Activated CD4-positive, alpha-beta memory T cell treated with anti-CD3 and anti-CD28 coated beads for 36 hours (primary cell): ENCODE measurements at places on chromosomes 16 and 17. TPM values are rescaled to one million over a fixed set of nuclear protein-coding genes. Genes with fewer than 3 reads are reported as not detected.
A peak's percentile ranks its signal among the peaks of the same experiment; 100 is the strongest.

Gene FLOT2
- total RNA-seq: 110 TPM

Gene NTN3
- not detected for total RNA-seq

Gene LGALS9B
- total RNA-seq: not detected

Gene TPPP3
- total RNA-seq: not detected

Gene KRTAP3-1
- not detected for total RNA-seq

Gene KRTAP2-3
- not detected for total RNA-seq

Gene PRSS36
- total RNA-seq: not detected

Gene TLCD3B
- 5.0 TPM for total RNA-seq

Gene KRTAP4-9
- total RNA-seq: not detected

Gene PDILT
- total RNA-seq: not detected

GRCh38 chr16:12349936-12350850 is 373.7 kb downstream of the SNX29 start:
- no peak for DNase-seq
- H3K4me3 ChIP-seq: no peak overlapping the region
- no peaks in the 10 kb centered on the region for H3K4me1 ChIP-seq
- no peaks in the 10 kb centered on the region for H3K27me3 ChIP-seq

- H3K4me3 ChIP-seq: no peak overlapping the region
- no peak overlapping the region for H3K27ac ChIP-seq
- no peaks in the 10 kb centered on the region for H3K36me3 ChIP-seq
- no peaks in the 10 kb centered on the region for H3K27me3 ChIP-seq
- no peak for DNase-seq
- H3K4me1 ChIP-seq: no peaks in the 10 kb centered on the region
These were observed 885.4 kb upstream of the EEF2KMT start for GRCh38 chr16:5982979-5983378.

DNA sequence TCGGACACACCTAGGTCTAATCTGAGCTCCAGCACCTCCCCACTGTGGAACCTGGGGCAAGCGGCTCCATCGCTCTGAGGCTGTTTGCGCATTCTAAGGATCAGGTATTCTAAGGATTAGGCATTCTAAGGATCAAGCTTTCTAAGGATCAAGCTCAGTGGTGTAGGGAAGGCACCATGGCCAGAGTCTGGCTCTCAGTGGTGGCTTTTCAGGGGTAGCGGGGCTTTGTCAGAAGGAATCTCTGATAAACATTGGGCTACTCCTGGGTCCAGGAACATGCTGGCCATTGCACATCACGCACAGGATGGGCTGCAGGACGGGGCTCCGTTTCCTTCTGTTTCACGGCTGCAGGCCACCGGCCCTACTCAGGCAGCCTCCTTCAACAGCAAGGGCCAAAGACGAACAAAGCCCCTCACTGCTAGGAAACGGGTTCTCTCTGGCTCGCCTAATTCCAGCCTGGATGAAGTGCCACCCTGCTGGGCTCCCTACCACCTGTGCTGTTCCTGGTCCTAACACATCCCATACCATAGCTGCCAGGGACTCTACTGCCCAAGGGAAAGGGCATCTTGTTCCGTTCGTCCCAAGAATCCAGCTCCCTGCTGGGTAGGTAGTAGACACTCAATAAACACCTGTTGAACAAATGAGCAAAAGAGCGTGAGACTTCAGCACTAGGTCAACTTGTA is 5.5 kb downstream of the C1QTNF1 start:
- H3K27ac ChIP-seq: no peak overlapping the region
- DNase-seq: no peak
- peaks cover 26% of the 10 kb centered on the region for H3K27me3 ChIP-seq
- H3K4me3 ChIP-seq: no peak overlapping the region
- H3K36me3 ChIP-seq: no peaks in the 10 kb centered on the region

GRCh38 chr16:3578610-3579551 is 1.7 kb upstream of the NLRC3 start:
- peaks cover 6% of the 10 kb centered on the region for H3K36me3 ChIP-seq
- peaks cover 34% of the 10 kb centered on the region for H3K4me1 ChIP-seq
- H3K4me3 ChIP-seq: peak overlapping the region; percentile 99
- H3K27ac ChIP-seq: peak overlapping the region; percentile 94
- DNase-seq: peak; percentile 86
- H3K27me3 ChIP-seq: no peaks in the 10 kb centered on the region

GRCh38 chr17:9905078-9905415 is at the start of gene RCVRN:
Gene RCVRN, minus strand, starts transcription at chr17:9905271. Its CDS starts 91 bp downstream, at chr17:9905180.
- H3K27ac ChIP-seq: no peak within 1 kb of the TSS
- H3K4me1 ChIP-seq: no peaks in the 10 kb centered on the region
- H3K36me3 ChIP-seq: no peaks in the 10 kb centered on the region
- H3K27me3 ChIP-seq: peaks cover 5% of the 10 kb centered on the region
- no peak for DNase-seq

DNA sequence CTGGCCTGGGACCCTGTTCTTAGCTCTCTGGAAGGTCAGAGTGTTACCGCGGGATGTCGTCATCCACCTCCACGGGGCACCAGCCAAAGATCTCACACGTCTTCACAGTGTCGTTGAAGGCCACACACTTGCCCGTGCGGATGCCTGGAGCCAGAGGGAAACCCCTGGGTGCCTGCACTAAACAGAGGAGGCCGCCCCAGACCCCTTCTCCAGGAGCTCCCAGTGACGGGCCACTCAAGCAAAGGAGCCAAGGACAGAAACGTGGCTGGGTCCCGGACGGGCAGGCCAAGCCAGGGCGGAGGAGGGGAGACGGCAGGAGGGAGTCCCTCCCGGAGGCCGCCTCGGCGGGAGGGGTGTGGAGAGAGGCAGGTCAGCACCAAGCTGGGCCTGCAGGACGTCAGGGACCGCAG is 11.0 kb upstream of the CAMKK1 start:
- H3K4me1 ChIP-seq: no peaks in the 10 kb centered on the region
- H3K4me3 ChIP-seq: no peak overlapping the region
- no peak overlapping the region for H3K27ac ChIP-seq
- no peak for DNase-seq

DNA sequence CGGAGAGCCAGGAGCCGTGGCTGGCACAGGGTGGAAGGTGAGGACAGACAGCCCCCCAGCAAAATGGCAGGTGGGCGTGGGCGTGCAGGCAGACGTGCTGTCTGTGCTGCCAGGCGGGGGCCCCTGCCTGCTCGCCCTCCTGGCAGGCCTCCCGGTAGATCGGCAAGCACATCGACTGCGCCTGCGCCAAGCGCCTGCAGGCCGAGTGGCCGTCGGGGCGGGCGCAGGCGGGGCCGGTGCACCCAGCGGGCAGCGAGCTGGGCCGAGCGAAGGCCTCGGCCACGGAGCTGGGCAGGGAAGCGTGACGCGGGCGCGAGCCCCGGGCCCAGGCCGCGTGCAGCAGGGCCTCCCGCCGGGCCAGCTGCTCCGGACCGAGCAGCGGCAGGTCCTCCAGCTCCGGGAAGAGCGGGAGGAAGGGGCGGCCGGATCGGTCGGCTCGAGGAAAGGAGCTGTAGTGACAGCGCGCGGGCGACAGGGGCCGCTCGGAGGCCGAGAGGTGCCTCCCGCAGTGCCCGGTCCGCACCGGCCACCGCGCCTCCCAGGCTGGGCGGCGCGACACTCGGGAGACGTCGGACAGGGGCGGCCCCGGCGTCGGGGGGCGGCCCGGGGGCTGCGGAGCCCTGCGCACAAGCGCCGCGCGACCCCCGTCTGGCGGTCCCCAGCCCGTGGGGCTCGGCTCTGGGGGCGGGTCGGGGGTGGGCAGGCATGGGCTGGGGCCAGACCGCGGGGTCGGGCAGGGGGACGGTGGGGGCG is 16.9 kb downstream of the GRIN2C start:
- no peak overlapping the region for H3K27ac ChIP-seq
- peaks cover 4% of the 10 kb centered on the region for H3K36me3 ChIP-seq
- H3K4me1 ChIP-seq: peaks cover 12% of the 10 kb centered on the region
- H3K27me3 ChIP-seq: peaks cover 6% of the 10 kb centered on the region
- peak; percentile 32 for DNase-seq

- no peak overlapping the region for H3K4me3 ChIP-seq
- no peak for DNase-seq
- H3K27ac ChIP-seq: no peak overlapping the region
- peaks cover 56% of the 10 kb centered on the region for H3K27me3 ChIP-seq
These were observed 817 bp upstream of the JPH3 start for GRCh38 chr16:87601401-87601981.

DNA sequence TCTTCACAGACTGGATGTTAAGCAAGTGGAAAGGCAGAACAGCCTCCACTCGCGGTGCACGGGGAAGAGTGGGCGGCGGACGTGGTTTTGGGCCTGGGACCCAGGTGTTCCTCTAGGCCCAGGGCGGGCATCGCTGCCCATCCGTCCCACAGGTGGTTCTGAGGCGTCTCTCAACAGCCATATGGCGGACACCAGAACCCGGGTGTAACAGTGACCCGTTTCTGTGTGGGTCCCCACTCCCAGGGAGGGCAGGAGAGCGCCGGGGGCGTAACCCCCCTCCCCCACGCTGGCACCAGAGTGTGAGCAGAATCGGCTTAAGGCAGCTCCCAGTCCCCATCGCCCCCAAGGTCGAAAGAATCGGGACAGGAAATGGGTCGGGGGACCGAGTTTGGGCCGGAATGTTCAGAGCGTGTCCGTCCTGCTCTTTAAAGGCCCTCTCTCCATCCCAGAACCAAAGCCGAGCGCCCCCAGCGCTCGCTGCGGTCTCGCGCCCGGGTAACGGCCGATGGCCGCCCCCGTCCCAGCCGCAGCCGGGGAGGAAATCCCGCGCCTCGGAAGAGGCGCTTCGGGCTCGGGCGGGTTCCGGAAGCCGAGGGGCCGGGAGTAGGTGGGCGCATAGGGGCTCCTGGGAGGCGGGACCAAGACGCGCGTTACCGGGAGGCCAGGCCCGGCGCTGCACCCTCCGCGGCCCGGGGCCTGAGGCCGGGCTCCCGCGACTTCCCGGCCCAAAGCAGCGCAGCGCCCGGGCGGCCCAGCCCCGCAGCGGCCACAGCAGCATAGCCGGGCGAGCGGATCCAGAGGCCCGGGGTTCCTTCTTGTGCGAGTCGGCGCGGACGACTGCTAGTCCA is at the start of gene TK2:
TK2 (minus strand) TSS at position 839 of the 848 bp plus-strand sequence; CDS start at position 778, 61 bp downstream.
- peak within 1 kb of the TSS; percentile 80 for H3K4me3 ChIP-seq
- peaks cover 20% of the 10 kb centered on the region for H3K36me3 ChIP-seq
- peaks cover 45% of the 10 kb centered on the region for H3K4me1 ChIP-seq
- peak; percentile 81 for DNase-seq
- H3K27me3 ChIP-seq: peaks cover 2% of the 10 kb centered on the region

DNA sequence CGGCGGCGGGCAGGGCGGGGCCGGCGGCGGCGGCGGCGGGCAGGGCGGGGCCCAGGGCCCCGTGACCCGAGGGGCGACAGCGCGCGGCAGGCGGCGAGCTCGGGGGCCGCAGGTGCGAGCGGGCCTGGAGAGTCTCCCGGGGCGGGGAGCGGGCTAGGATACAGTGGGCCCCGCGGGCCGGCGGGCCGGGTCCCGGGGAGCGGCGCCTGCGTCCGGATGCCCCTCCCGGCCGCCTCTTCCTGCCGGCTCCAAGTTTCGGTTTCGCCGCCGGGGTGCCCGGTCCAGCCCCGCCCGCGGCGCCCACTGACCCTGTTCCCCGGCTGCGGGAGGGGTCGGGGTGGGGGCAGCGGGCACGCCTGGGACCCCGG is at the start of gene RNF213:
RNF213 (plus strand) TSS at position 62 of the 368 bp plus-strand sequence. CDS start 2,830 bp downstream, outside the sequence.
- DNase-seq: peak; percentile 55
- H3K27ac ChIP-seq: peak within 1 kb of the TSS; percentile 97
- H3K36me3 ChIP-seq: peaks cover 31% of the 10 kb centered on the region
- H3K4me1 ChIP-seq: peaks cover 57% of the 10 kb centered on the region

DNA sequence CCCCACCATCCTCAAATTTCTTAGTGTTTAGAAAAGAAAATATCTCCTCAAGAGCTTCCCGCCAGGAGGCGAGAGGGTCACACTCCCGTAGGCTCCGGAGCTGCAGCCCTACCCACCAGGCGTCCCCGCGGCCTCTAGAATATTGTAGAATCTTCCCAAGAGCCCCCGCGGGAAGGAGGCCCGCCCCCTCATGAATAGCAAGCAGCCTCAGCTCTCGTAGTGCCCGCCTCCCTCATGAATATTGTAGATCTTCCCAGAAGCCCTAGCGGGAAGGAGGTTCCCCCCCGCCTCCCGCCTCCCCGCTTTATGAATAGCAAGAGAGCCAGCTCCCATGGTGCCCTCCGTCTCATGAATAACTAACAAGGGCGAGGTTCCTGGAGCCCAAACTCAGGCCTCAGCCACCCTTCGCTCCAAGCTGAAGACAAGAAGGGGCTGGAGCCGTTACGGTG is at the start of gene FBXO47:
FBXO47 (minus strand) TSS at position 114 of the 449 bp plus-strand sequence. CDS start 4,378 bp downstream, outside the sequence.
- no peaks in the 10 kb centered on the region for H3K36me3 ChIP-seq
- peak within 1 kb of the TSS; percentile 77 for H3K27ac ChIP-seq
- peaks cover 13% of the 10 kb centered on the region for H3K4me1 ChIP-seq
- H3K4me3 ChIP-seq: peak within 1 kb of the TSS; percentile 73
- DNase-seq: peak; percentile 91
- no peaks in the 10 kb centered on the region for H3K27me3 ChIP-seq

DNA sequence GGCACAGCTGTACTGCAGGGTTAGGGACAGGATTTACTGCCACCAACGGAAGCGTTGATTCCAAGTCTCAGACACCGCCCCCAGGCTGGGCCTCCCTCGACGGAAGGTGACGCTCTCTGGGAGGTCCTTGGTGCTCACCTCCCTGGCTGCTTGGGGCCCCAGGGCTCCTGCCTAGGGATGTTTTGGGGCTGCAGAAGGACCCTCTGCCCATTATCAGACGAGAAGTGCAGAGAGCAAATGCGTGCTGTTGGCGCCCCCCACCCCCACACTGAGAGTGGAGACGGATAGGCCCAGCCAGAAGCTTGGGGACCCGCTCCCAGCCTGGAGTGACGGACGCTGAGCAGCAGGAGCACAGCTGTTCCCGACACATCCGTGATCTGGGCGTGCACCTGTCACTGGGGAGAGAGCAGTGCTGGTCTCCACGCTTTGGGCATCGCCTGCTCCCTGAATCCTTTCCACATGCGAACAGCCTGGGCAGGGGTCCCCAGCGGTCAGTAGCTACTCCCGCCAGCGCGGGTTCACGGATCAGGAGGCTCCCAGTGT is 5.1 kb upstream of the SOX8 start:
- no peak overlapping the region for H3K4me3 ChIP-seq
- H3K36me3 ChIP-seq: no peaks in the 10 kb centered on the region
- H3K4me1 ChIP-seq: peaks cover 6% of the 10 kb centered on the region
- no peak overlapping the region for H3K27ac ChIP-seq

- DNase-seq: no peak
- H3K27me3 ChIP-seq: no peaks in the 10 kb centered on the region
- no peak overlapping the region for H3K4me3 ChIP-seq
- H3K27ac ChIP-seq: no peak overlapping the region
These were observed 13.8 kb downstream of the CNGB1 start for GRCh38 chr16:57956924-57957672.
